ENCODE measurements at places on chromosomes 5 and 9.

GRCh38 chr5:90866333-90866732, 307.7 kb downstream of the ADGRV1 start:
- DNase-seq: peak; percentile 30

DNA sequence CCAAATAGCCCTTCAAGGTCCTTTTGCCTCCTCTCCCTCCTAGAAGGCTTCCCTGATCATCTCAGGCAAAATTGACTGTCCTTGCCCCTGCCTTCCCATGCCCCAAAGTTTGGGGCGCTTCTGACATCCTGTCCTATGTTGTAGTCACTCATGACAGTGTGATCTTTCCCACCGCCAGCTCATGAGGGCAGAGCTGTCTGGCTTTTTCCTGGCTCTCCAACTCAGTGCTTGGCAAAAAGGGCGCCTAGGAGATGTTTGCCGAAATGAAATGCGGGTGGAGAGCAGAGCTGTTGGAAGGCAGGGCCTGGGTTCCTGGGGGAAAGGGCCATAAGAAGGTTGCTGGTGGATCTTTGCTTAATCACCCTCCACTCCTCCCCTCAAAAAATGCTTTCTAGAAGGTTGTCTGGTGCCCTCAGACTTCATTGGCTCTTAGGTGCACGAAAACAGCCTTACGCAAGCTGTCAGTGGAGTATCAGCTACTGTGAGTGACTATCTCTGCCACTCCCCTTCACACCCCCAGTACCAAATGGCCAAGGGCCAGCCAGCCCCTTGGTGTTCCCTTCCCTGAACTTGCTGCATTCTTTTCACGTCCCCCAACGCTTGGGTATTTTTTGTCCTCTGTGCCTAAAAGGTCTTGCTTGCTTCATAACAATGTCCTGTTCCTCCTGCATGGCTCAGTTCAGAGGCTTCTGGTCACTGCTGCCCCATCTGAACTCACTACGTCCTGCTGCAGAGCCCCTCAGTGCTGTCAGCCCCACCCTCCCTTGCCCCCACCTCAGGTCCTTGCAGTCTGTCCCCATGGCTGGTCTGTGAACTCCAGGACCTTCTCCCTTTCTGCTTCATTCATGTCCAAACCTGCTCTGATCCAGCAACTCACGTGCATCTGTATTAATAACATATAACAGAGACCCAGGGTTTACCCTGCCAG, 2.6 kb upstream of the SLC25A51 start:
- no peak for DNase-seq

GRCh38 chr9:2923766-2924379, 80.0 kb upstream of the PUM3 start:
- DNase-seq: no peak

DNA sequence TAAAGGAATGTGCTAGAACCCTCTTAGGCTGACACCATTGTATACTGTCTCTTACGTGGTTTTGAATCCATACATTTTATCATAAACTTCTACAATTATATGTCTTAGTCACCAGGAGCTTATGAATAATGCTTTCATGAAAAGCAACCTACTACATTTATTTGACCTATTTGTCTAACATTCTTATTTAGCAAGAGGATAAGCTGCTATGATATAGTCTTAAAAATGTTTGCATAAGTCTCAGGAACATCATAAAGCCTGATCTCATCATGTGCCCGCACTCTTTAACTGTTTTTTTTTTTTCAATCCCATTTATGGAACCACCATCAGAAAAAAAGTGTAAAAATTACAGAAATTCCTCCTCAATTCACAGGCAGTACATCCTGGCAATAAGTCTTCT, 59.7 kb downstream of the CDH12 start:
- no peak for DNase-seq

GRCh38 chr5:124395287-124395686, 351.2 kb downstream of the ZNF608 start:
- DNase-seq: no peak

DNA sequence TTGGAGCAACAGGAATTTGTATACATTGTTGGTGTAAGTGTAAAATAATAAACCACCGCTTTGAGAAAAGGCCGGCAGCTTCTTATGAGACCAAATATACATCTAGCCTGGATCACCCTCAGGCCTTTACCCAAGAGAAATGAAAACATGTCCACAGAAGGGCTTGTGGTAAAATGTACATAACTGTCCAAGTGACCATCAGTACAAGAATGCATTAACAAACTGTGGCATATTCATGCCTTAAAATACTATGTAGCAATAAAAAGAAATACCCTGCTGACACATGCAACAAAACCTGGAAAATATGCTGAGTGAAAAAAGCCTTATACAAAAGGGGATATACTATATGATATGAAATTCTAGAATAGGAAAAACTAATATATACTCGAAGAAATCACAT, 311.9 kb upstream of the TRPC7 start:
- peak; percentile 30 for DNase-seq

GRCh38 chr5:24428345-24428744, 216.4 kb downstream of the CDH10 start:
- no peak for DNase-seq

DNA sequence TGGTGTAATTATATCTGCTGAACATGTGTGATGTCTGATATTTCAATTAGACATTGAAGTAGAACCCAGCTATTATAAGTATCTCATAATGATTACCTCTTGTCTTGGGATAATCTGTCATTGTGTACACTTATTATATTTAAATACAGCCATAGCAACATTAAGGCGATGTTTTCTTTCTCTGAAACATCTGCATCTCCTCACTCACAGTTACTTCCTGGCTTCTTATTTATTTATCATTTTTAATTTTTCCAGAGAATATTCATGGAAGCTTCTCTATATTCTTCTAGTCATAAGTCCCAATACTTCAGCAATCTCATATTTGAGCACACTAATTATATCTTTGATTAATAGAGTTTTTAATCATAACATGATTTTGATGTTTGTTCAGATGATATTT, 103.8 kb upstream of the FBN2 start:
- DNase-seq: no peak

DNA sequence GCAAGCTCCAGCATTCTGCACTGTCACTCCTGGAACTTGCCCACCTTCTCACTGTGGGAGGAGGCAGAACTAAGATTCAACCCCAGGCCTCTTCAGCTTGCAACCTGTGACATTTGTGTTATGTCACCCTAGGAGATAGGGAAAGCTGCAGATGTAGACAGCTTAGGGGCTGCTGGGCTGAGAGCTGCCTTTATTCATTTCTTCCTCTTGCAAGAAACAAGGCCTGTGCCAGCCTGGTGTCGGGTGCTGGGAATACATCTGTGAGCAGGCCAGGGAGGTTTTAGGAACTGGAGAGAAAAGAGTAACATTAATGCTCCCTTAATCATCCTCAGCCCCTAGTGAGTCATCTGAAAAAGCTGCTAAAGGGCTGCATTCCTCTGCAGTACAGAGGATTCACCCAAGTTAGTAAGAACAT, 101.8 kb downstream of the FGF18 start:
- peak; percentile 94 for DNase-seq

DNA sequence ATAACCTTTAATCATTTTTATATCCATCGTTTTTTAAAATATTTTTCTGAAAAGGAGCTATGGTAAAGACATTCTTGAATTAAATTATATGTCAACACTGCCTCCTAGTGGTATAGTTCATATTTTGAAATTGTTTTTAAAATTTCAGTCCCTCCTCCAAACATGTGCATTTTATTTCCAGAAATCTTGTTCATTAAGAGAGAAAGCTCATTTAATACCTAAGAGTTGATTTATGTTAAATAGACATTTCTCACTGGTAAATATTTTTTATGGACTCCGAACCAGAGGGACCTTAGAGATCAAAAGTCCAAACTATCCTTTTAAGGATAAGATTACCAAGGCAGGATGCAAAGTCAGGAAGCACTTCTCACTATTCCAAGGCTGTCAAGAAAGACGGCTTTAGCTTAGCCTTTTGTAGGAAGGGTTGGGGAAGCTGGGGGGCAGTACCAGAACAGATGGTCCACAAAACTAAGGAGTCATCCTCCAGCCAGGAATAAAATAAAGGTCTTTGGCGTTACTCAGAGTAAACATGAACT, 21.6 kb downstream of the BHMT start:
- peak; percentile 47 for DNase-seq

- DNase-seq: peak; percentile 43
Measured at GRCh38 chr9:21995666-21996398, 1.2 kb downstream of the CDKN2B-AS1 start.

GRCh38 chr9:128937310-128938165, 9.9 kb downstream of the DOLK start:
- no peak for DNase-seq

DNA sequence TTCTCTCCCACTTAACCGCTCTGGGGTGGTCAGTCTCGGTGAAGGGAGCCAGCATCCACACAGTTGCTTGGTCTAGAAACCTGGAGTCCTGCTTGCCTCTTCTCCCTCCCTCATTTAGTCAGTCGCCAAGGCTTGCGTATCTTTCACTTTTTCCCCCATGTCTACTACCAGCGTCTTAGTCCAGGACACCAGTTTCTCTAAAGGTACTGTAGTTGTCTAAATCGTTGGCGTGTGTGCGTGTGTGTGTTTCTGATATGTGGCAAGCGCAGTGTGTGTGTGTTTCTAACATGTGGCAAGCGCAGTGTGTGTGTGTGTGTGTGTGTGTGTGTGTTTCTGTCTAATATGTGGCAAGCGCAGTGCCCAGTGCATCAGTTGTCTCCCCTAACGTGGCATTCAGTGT, 641 bp downstream of the ATP6V1G1 start:
- DNase-seq: peak; percentile 31

GRCh38 chr9:129834489-129835127, 467 bp downstream of the C9orf78 start:
- no peak for DNase-seq

- no peak for DNase-seq
Measured at GRCh38 chr5:169686137-169686536, 49.1 kb downstream of the DOCK2 start.

- DNase-seq: peak; percentile 1
Measured at GRCh38 chr9:32350682-32351081, 33.8 kb upstream of the ACO1 start.

GRCh38 chr9:34558919-34559623, 30.5 kb downstream of the CNTFR start:
- no peak for DNase-seq

- no peak for DNase-seq
Measured at GRCh38 chr9:90894986-90895687, 93.5 kb downstream of the SYK start.
